M059J (cell line): ENCODE measurements at places on chromosomes 1 and 21. TPM values are rescaled to one million over a fixed set of nuclear protein-coding genes. Genes with fewer than 3 reads are reported as not detected.

- DNase-seq, result no peak
Measured at GRCh38 chr1:156560585-156561163, 11.7 kb downstream of the IQGAP3 start.

DNA sequence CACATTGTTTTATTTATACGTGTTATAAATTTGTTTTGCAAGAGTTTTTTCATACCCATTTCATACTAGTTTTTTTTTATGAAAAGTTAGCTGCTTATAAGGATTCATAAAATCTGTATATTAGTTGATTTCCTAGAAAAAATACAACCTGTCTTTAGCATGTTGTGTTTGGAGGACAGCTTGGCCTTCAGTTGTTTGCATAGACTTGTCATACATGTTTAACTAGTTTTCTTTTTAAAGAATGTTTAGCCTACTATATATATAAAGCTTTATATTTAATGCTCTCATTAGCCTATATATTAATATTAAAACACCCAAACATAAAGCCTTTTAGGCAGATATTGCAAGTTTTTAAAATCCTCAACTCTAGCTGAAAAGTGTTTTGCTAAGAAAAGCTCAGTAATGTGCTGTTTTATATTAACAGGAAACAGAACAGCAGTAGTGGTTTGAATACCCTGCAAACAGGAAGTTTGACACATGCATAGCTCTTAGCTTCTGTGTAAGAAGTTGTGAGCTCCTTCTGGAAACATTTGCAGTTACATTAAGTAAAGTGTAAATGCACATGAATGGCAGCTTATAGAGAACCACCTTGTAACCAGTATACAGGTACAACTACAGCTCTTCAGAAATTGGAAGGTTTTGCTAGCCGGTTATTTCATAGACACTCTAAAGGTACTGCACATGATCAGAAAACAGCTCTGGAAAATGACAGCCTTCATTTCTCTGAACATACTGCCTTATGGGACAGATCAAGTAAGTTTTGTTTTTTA lies at the start of gene PRKACB:
TSS of gene PRKACB (plus strand) at position 476 of the 770 bp plus-strand sequence. CDS start at position 567, 91 bp downstream.
- peak; percentile 44 for DNase-seq

DNA sequence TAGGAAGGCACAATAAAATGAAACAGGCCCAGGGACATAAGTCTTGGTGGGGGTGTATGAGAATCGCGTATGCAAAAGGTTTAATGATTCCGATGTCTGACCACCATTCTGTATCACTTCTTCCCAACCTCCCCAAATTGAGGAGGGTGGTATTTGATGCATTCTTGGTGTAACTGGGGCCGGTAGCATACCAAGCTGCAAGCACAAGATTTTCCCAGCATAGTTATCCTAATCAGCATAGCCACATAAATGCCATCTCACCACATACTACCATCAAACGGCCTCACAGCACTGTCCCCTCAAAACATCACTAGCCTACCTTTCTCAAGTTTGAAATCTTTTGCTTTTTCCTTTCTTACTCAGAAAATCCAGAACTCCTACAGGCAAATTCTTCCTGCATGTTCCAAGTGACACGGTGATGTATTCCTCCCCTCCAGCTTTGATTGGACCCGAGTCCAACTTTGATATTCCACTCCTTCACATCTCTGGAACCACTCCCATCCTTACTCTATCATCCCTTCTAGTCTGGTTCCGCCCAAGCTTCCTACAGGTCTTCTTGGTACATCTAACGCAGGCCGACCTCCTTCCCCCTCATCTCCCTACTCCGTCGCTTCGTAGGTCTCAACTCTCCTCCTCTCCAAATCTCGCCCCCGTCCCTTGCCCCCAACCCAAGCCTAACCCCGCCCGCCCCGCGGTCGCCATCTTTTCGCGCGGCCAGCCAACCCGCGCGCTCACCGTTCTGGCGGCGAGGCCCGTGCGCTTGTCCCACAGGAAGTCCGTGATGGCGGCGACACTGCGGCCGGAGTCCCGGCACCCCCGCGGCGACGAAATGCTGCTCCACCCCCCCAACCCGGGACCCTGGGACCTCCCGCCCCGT lies 600 bp downstream of the CLK2 start:
- DNase-seq, result peak; percentile 64

- DNase-seq, result peak; percentile 92
Measured at GRCh38 chr21:42923553-42924432, 1.6 kb downstream of the ERVH48-1 start.

DNA sequence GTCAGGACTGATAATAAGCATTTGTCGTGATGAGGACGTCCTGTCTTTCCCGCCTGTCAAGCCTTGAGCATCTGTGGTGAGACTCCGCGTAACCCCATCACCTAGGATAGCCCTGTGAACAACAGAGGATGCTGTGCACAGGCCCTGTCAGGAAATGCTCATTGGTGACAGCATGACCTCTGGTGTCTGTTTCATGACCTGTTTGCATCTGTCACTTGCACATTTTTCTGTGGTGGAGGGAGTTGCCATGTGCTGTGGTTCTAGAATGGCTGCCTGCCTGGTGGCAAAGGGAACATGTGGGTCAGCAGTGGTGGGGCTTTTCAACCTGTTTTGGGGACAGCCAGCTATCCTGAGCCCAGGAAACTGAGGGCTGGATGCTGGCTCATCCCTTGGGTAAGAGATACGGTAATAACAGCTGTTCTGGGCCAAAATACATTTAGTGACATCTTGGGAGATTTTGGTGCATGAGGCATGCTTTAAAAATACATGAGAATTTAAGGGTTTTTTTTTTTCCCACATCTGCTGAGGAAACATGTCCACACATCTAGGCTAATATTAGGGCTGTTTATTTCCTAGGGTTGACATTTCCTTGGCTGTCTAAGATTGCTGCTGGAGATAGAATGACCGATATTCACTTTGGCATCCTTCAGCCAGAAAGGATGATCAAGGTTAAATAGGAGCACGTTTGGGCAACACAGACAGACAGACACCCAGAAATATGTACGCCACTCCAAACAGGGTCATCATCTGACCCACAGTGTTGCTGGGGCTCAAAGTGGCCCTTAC lies 52.9 kb downstream of the KCNC4 start:
- no peak for DNase-seq

DNA sequence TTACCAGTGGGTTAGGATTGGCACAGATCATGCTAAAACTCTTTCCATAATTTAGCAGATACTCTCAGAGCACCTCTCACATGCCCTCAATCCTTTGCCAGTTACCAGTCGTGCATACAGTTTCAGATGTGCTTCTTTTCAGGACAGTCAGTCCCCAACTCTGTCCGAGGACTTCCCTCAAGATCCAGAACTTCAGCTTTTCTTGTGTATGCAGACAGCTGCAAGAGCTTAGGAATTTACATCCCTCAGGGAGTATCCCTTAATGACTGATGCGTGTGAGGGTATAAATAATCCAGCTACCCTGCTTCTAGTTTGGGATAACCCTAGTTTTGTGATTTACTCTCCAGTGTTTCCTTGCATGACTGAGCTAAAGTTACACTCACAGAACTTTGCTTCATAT lies 393.0 kb upstream of the PLXNA2 start:
- DNase-seq, result no peak

DNA sequence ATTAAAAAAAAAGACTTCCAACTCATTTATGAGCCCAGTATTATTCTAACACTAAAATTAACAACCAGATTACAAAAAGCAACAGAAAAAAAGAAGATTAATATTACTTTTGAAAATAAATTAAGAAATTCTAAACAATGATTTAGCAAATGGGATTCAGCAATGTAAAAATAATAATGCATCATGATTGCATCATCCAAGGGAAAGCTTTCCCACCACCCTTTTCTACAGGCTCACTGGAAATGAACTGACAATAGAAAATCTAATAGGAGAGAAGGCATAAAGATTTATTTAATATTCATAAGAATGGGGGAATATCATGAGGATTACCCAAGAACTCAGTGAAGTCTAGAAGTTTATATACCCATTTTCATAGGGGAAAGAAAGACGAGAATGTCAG lies 1671.9 kb downstream of the NCAM2 start:
- DNase-seq, result no peak

DNA sequence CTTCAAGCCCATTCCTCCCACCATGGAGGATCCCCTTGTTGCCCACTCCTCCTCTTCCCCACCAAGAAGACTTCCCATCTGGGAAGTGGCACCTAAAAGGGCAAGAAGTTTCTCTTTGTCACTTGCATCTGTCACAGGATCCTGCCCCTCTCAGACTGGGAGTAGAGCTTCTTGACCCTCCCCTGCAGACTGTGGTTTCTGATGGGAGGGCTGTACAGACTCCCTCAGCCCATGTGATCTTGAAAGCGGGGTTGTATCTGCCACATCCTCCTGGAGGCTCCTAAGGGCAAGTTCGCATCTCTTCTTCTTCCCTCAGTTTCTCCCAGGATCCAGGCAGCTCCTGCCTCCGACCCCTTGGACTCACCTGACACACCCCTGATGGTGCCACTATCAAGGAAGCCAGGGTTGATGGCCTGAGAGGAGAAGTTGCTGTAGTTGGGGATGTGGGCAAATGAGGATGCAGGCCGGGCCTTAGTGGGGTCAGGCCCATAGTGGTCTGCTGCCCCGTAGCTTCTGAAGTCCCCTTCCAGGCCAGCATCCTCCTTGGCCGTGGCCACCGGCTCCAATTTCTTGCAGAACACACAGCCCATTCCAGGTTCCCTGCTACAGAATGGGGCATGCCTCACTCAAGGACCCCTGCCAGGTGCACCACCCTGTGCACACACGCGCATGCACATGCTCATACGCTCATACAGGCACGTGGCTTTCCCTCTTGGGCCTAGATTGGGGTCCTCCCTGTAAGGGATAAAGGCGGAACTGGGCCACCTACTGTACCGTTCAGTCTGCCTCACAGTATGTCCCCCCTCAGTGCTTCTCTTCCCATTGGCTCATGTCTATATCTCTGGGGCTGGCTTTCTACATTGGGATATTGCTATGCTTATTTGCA lies 11.4 kb downstream of the FGR start:
- DNase-seq, result no peak

GRCh38 chr1:79460773-79461436 lies 454.4 kb upstream of the ADGRL4 start:
- DNase-seq, result no peak

The USP1 gene
- total RNA-seq, result 59.5 and 68.6 TPM in 2 replicates

The SPATA45 gene
- total RNA-seq, result 1.8 TPM in 1 of 2 replicates, not detected in the other

The VAMP3 gene
- 146 and 198 TPM in 2 replicates for total RNA-seq
